Astrocyte (in vitro differentiated cells and primary cell): ENCODE measurements at places on chromosomes 6 and 20.

GRCh38 chr6:15948930-15949900 is 179.7 kb upstream of the MYLIP start:
- DNase-seq, result peak; percentile 24

DNA sequence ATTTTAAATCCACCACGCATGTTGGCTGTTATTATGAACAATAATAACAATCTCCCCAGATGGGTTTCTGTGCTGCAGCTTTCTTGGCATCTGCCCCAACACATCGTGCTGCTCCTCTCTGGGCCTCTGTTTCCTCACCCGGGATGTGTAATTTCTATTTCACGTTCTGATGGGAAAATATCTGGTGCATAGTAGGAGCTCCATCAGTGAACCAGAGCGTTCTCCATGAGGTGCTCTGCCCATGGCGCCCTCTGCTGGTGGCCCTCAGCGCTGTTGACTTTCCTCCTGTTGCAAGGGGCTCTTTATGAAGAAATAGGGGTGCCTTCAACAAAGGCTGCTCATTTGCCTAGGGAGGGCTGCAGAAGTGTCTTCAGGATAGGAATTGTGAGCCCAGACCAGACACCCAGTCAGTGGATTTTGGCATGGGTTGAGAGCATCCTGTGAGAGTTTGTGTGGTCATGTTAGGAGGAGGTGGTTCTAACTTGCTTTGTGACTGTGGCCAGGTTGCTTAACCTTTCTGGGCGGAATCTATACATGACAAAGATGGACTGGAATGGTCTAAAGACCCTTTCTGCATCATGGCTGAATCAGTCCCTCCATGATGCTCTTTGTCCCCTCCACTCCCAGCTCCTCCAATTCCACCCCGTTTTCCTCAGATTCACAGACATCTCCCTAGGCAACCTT is 8.1 kb downstream of the SCRT2 start:
- DNase-seq, result no peak

DNA sequence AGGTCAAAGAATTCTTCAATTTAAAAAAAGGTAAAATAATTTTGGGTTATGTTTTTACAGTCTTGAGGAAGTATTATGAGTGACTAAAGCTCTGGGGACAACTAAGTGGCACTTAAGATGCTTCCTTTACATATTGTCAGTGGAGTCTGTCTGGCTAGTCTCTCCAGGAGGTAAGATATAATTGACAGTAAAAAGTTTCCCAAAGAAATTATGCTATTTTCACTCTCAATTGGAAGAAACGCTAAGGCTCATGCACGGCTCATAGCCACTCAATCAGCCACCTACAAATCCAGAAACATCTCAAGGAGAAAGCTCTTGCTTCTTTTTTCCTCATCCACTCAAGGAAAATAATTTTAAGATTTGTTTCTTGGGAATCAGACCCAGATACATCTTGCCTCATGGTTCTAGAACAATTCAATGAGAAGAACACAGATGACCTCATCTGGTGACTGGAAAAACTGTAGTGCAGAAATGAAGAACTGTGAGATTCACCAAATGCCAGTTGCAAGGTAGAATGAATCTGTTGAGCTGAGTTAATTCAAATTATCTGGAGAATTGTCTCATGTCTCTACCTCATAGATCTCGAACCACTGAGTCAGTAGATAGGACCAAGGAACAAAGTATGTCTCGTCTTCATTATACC is 252.9 kb downstream of the TPBG start:
- no peak for DNase-seq

DNA sequence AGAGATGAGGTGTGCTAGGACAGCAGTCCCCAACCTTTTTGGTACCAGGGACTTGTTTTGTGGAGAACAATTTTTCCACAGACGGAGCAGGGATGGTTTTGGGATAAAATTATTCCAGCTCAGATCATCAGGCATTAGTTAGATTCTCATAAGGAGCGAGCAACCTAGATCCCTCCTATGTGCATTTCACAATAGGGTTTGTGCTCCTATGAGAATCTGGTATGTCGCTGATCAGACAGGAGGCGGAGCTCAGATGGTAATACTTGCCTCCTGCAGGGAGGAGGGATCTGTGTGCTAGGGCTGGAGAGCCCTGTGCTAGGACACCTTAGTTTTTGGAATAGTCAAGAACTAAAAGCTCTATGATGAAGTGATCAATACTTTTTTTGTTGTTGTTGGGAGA is 2.5 kb downstream of the SMIM13 start:
- DNase-seq, result peak; percentile 61

- DNase-seq, result no peak
These were observed 38.2 kb downstream of the MYLIP start for GRCh38 chr6:16166871-16167608.

- no peak for DNase-seq
These were observed 89.8 kb downstream of the ATRN start for GRCh38 chr20:3560578-3560977.

DNA sequence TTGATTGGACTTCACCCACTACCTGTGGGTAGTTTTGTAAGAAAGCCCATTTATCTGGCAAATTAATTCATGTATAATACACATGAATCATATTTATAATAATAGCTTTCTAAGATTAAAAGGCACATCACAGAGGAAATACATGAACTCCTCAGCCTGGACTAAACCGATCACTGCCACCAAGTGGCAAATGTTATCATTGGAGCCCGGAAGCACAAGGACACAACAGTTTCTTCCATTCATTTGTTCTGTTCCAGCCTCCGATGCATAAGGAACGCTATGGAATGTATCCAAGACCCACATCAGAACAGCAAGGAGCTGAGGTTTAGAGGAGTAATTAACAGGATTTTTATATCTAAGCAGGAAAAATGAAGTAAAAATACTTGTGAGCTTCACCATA is 13.9 kb upstream of the IPCEF1 start:
- DNase-seq, result peak; percentile 34

DNA sequence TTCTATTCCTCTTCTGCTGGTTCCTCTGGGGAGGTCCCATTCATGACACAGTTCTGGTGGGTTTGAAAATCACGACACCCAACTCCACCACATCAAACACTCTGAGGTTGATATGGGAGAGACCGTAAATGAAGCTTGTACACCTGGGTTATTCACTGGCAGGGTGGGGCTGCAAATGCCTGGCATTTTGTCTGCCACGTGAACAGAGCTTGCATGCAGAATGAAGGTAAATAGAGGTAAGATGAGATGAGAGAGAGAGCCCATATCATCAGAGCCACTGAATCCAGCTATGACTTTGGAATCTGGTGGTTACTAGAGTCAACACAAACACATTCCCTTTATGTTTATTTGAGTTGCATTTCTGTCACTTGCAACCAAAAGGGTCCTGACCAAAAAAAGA is 97.4 kb downstream of the BANF2 start:
- DNase-seq, result no peak

DNA sequence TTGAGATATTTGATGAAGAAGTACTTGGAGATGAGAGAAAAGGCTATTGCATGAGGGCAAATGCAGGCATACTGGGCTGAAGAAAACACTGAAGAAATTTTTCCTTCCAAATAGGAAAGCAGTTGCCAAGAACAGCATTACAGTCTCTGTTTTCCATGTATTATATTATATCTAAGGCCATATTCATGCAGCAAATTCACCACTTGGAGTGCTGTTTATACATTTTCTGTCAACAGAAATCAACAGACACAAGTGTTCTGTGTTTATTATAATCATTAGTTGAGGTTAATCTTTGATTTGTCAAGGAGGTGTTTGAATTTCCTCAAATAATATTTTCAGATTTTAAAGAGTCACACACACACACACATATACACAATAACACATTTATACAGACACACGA is 268.8 kb upstream of the PLCB4 start:
- no peak for DNase-seq

- DNase-seq, result no peak
These were observed 187.6 kb downstream of the CLIC5 start for GRCh38 chr6:45827952-45828530.

GRCh38 chr6:73817253-73817652 is 121.2 kb downstream of the CD109 start:
- DNase-seq, result no peak

- no peak for DNase-seq
These were observed 126.1 kb downstream of the TBX18 start for GRCh38 chr6:84638286-84638685.

DNA sequence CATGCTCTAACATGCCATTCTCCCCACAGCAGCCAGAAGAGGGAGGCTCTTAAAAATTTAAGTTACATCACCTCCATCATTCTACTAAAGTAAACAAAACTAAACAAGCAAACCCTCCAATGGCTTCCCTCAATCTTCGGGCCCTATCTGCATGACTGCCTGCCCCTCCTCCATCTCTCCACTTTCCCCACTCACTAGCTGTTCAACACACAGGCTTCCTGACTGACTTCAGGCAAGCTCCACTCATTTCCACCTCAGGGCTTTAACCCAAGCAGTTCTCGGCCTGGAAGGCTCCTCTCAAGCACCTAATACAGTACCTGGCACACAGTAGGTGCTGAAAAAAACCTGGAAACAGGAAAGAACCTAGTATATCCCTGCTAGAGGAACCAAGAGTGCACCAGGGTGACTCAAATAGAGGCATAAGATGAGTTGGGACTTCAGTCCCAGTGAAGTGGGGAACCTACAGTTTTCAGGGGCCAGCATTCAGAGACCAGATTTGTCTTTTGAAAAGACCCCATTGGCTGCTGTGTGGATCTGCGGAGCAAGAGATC is 2.8 kb downstream of the AHCY start:
- DNase-seq, result no peak

GRCh38 chr20:61582196-61582923 is 330.3 kb downstream of the CDH4 start:
- no peak for DNase-seq

DNA sequence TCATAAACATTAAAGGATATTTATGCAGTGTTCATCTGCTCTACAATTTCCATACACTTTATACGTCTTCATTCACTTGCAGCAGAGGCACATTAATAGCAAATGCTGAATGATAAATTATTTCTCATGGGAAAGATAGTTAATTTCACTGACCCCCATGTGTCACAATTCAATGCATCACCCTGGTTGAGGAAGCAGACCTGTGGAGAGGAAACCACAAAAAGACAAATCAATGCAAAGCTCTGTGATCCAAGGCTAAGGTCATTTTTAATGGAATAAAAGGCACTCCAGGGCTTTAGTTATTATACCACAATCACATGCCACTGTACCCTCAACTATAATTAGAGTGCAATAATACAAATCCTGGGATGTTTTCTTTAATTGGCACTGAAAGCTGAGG is 40.3 kb upstream of the TENT5A start:
- DNase-seq, result peak; percentile 51

- no peak for DNase-seq
These were observed 2.0 kb downstream of the COL19A1 start for GRCh38 chr6:69868252-69868804.

DNA sequence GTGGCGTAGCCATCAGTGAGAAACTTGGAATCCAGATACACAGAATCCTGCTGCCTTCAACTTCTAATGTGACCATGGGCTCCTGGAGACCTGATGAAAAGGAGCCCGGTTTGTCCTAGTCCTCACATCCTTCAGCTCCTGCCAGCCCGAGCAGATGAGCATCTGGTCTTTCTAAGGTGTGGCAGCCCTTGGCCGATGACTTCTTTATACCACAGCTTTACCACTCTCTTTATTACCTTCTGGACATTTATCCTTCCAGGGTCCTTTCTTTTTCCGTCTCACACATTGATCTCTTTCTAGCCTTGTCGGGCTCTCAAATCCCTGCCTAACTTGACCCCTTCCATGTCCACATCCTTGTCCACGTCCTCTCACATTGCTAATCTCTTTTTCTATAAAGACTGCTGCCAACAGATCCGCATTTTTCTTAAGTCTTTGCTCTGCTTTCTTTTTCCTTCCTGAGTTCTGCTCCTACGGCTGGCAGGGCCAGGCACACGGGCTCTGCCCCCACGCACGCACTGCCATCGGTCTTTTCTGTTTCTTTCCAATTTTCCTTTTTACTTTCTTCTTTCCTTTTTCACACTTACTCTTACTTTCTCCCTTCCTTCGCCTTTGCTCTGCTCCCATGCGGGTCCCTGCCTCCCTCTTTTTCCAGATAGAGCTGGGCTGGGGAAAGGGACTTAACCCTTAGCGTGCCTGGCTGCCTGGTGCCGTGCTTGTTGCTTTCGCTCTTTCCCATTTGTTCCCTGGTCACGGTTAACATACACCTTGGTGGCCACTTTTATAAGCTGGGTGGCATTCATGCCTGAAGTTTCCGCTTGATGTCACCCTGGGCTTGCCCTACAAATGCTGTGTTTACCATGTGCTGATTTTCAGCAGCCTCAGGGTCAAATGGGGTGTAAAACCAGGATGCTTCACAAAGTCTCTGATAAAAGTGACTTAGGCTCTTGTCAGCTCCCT is 9.4 kb upstream of the GMPR start:
- no peak for DNase-seq

- DNase-seq, result peak; percentile 19
These were observed 170.1 kb upstream of the PHACTR1 start for GRCh38 chr6:12546410-12547002.

GRCh38 chr6:34086558-34086957 is 59.3 kb downstream of the GRM4 start:
- no peak for DNase-seq

DNA sequence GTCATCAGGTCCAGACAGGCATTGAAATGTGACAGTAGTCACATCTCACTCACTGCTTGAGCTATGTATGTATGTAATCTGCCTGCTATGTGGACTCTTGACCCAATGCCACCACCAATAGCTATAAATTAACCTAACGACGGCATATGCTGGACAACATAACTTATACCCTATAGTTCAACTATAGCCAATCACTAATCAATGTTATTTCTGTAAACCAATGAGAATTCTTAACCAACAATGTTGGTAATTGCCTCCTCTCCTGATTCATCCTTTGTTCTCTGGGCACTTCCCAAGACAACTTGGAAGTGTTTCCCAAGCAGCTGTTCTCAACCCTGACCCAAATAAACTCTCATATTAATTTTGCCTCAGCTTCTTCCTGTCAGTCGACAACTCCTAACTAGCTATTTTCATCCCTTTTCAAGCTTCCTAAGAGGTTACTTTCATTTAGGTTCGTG is 24.1 kb upstream of the SERPINB1 start:
- DNase-seq, result no peak

DNA sequence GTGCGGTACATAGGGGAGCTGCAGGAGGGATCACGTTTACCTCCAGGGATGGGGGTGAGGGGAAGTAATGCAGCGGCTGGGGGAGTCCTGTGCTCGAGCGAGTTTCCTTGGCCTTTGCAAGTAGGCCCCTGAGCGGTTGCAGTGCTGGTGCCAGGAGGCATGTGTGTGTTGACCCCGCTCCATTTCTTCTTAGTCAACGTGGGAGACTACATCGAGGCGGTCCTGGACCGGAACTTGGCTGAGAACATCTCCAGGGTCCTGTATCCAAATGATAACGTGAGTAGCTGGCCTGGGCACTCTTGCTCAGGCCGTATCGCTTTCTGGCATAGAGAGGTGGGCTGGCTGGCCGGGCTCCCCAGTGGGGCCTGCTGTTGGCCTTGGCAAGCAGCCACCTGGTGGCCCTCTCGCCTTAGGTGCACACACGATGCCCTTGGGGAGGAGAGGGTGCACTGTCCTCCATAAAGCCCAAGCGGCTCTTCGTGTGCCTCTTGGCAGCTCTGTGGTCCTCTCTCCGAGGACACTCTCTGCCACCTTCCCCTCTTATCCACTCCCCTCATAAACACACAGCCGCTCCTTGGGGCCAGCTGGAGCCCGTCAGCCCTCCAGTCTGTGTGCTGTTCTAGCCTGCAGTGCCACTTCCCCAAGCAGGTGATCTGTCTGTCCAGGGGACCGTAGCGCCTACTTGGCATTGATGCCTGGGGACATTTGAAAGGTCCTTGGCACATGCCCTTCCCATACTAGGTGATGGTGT is 29.3 kb downstream of the PYGB start:
- no peak for DNase-seq

GRCh38 chr20:57255183-57255582 is 11.3 kb downstream of the BMP7 start:
- DNase-seq, result no peak

GRCh38 chr6:158768436-158768835 is 50.7 kb downstream of the EZR start:
- no peak for DNase-seq
